Right ventricle myocardium inferior (tissue), 1 donor: ENCODE measurements at places on chromosomes 3 and 15.
A peak's percentile ranks its signal among the peaks of the same experiment; 100 is the strongest.

DNA sequence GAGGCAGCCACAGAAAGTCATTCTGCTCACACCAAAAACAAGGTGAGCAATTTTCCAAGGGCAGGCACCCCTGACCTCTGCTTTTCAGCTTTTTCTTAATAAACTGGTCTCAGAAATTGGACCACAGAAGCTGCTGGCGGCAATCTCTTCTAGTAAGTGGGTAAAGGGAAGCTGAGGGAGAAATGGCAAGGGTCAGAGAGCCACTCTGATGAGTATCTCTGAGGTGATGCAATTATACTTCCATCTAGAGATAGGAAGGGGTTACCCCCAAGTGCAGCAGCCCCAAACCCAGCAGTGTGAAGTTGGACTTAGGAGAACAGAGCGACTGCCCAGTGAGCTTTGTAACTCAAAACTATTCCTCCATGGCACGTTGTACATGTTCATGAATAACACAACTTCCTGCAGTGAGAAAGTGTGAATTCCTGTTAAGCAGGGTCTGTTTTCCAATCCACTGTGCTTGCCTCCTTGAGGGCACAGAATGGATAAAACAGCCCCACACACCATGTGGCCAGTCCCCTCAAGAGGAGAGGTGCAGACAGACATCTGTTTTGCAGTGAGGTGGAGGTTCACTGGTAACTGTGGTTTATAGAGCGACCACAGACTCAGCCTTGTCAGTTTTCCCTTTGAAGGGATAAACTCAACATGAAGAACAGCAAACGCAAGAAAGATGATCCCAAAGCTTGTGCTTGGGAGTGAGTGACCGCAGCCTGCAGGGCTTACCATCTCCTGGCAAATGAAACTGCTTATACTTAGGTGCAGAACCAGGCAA, 683.4 kb upstream of the CFAP20DC start:
- DNase-seq: no peak

DNA sequence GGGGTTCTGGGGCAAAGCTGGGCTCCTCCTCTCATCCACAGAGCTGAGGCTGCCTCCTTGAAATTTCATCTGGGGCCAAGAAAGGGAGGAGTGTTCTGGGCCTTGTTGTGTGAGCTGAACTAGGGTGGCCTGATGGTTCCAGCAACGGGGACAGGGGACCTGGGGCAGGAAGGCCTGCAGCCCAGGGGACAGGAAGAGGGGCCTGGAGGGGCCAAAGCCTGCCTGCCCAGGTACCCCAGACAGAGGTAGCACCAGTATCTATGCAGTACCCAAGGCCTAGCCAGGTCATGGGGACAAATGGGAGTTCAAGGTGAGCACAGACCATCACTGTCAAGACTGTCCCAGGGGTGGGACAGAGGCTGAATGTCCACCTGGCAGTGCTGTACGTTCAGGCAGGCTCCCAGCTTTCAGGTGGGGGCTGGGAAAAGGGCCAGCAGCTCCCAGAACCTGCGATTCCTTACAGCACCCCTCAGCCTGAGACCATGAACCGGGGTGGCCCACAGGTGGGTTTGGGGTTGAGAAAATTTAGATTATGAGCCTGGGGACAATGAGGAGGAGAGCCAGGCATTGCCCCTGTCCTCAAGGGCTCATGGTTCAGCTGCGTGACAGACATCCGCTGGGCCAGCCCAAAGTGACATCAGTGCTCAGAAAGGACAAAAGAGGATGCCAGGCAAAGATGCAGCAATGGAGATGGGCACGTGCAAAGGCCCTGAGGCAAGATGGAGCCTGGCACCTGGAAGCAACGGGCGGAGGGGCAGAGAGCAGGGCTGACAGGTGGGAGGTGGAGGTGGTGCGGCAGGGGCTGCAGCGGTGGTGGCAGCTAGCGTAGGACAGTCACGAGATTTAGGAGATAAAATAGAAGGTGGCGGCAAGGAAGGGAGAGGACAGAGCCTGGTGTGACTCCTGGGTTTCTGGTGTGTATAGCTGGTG, 28.0 kb downstream of the PSTPIP1 start:
- DNase-seq: no peak

DNA sequence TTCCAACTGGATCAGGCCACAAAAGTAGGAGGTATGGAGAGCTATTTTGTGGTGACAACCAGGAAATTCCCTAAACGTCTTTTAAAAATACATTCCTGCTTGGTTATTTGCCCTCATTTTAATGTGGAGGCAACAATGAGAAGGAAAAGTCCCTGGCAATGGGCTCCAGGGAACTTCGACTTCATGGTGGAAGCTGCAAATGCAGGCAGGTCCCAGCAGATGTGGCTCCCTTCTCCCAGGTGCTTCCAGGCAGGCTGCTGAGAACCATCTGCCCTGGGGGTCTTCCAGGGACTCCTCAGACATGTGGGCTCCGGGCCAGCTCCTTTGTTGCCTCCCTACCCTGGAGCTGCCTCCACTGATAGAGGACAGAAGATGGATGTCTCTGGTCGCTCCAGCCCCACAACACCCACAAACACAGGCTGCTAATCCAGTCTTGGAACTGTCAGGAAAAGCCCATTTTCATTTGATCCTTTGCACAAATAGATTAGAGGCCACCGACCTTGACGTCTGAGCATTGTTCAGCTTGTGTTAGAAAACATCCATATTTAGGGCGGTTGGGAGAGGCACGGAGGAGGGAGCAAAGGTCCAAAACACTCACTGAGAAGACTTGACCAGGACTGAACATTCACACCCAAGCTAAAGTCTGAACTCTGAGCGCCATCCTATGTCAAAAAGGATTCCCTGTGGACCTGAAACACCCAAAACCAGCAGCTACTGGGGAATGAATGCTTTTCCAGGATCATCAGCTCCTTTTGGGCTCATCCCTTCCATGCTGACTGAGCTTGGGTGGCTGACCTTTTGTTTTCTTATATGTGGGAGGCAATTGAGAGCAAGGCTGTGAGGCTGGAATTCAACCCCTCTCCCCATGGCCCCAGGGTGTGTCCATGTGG, 30.2 kb upstream of the SLCO2A1 start:
- DNase-seq: no peak

DNA sequence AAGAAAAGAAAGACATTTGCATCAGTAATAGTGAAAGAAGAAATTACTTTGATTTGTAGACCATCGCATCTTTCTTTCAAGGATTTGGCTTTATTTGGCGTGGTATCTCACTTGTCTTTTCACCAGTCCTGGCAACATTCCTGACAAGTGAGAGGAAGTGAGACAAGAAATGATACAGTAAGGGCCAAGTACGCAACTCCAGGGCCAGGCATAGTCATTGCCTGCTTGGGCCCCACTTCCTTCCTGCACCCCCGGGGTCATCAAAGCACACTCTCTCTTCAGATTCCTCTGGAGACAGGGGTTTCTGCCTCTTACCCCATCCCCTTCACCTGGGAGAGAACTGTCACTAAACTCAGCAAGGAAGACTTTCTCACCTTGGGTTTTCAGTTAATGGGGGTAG, 55.1 kb downstream of the CD47 start:
- no peak for DNase-seq

DNA sequence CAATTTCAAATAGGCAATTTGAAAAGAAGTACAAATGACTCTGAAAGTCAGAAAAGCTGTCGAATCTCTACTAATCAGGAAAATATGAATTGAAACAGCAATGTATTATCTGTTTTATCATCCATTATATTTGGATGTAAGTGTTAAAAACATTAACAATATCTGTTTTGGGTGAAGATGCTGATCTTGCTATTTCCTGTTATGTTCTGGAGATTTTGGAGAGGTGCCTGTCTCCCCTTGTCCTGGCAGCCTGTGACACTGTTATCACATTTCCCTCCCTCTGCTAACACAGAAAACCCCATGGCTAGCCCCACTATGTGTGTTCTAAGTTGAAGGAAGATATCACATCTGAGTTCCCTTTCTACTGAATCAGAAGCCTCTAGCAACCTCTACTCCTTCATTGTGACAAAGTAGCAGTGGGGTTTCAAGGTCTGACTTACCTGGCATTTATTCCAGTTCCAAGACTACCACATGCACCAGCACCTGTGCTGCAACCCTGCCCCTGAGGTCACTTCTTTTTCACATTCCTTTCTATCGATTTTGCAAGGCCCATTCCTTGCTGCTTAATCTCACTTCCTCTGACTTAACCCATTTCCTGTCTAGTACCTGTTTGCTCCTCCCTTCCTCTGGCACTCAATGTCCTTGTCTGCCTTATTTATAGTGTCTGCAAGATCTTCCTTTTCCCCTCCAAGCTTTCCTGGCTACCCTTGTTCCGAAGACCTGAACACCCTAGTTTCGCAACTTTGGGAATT, 95.5 kb upstream of the COL8A1 start:
- no peak for DNase-seq

GRCh38 chr15:62306851-62307504, 141.9 kb upstream of the C2CD4B start:
- DNase-seq: no peak

GRCh38 chr3:158248261-158248660, 138.4 kb downstream of the RSRC1 start:
- no peak for DNase-seq

DNA sequence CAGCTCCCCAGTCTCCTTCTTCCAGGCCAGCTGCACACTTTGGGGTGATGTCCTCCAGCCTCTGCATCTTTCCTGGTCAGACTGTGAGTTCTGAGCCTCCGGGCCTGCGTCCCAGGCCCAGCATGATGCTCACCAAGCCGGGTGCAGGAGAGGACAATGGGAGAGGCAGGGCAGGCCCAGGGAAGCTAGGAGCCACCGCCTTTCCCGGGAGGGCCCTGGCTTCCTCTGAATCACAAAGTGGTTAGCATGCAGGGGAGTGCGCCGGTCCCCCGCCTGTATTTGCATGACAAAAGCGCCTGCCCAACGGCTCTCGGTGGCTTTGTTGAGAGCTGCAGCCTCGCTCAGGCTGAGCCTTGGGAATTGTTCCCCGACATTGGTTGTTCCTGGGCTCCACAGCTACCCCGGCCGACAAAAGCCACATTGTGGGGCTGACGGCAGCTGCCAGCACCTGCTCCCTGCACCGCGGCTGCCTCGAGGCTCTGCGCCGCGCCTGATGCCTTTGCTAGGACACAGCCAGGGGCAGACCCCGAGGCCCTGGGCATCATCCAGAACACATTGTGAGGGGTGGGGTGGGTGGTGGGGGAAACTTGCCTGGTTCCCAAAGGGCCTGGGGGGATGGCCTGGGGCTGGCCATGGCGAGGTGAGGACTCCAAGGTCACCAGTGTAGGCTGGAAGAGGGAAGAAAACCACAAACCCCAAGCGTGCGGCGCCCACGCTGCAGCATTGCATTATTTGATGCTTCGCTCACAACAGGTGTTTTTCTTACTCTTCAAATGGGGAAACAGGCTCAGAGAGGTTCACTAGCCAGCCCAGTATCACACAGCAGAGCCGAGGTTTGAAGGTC, 20.0 kb upstream of the KLF13 start:
- DNase-seq: peak; percentile 76

DNA sequence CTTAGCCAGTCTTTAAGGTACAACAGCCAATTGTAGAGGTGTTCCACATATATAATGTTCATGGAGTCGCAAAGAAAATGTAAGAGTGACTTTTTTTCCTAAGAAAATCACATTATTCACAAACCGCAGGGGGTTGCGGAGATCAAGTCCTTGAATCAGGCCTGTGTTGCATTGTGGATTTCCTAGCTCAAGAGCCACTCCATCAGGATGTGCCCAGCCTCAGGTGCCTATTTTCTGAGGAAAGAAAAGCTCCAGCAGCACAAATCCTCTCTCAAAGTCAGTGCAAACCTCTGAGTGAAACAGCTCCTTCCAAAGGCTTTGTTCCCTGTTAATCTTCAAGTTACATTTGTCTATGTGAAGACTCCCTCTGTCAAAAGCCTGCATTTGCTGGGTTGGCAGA, 349.4 kb downstream of the CLSTN2 start:
- no peak for DNase-seq

DNA sequence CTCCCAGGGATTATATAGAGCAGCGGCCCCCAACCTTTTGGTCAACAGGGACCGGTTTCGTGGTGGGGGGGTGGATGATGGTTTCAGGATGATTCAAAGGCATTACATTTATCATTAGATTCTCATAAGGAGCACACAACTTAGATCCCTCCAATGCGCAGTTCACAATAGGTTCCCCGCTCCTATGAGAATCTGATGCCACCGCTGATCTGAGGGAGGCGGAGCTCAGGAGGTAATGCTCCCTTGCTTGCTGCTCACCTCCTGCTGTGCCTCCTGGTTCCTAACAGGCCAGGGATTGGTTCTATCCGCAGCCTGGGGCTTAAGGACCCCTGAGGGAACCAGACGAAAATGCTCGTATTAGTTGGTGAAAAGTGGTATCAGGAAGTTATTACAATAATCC, 1.3 kb upstream of the HACD2 start:
- DNase-seq: no peak

DNA sequence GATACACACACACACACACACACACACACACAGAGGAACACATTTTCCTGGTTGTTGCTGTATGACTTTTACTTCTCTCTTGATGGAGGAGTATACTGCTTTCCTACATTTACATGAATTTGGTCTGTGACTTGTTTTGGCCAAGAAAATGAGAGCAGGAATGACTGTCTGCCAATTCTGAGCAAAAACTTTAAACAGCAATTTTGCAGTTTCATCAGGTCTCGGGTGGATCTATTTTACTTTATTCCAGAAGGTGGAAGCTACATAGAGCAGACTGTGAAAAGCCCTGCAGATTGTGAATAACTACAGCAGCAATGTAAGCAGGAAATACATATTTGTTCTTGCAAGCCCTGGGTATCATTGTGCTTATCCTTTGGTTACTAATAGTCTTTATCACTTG, 1350.0 kb upstream of the EPHA6 start:
- no peak for DNase-seq

DNA sequence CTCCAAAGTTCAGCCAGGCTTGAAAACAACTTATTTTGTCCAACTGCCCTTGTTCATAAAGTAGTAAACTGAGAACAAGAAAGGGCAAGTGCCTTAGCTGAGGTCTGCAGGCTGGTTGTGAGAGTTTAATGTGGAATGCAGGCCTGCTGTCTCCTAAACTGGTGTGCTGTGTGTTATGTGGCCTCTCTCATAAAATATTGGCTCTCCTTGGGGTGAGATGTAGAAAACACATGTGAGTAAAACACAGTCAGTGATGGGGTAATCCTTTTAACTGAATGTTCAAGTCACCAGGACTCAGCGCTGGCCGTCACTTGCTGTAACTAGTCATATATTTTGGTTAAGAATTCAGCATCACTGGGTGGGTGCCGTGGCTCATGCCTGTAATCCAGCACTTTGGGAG, 7.1 kb upstream of the ST6GAL1 start:
- DNase-seq: no peak

- no peak for DNase-seq
Measured at GRCh38 chr3:24487325-24488262, 7.1 kb downstream of the THRB start.

GRCh38 chr3:33299395-33300081, 22.3 kb downstream of the FBXL2 start:
- DNase-seq: no peak

GRCh38 chr3:154427685-154428285, 2.2 kb downstream of the GPR149 start:
- peak; percentile 49 for DNase-seq
